ENCODE measurements at places on chromosomes 1 and 21.

- peak; percentile 54 for DNase-seq
Observed at GRCh38 chr1:239308701-239309333, 77.6 kb upstream of the CHRM3 start.

DNA sequence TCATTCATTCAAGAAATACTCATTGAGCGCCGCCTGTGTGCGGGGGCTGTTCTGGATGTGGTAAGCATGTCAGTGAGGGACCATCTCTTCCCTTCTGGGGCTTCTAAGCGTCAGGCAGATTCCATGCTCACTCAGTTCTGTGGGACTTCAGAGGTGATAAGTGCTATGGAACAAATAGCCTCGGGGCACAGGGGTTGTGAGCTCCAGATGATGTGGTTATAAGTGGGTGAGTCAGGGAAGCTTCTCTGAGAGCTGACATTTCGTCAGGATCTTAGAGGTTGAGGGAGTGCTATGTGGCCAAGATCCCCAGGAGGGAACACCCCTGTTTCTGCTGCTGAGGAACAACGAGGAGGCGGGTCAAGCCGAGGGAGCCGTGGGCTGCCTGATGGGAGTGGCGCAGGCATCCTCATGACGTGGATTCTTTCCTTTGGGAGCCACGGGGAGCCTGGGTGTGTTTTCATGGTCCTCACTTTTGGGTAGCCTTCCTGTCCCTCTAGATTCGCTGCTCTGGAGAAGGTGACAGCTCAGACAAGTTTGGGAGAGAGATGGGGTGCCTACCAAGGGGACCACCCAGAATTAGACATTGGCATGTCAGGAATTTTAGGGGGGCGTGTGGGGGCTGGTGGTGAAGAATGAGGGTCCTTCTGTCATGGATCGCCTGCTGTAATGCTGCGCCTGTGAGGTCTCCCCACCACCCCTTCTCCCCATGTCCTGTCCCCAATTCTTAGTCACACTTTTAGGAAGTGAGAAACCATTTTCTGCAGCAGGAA is 38.5 kb downstream of the HUNK start:
- DNase-seq, result no peak

DNA sequence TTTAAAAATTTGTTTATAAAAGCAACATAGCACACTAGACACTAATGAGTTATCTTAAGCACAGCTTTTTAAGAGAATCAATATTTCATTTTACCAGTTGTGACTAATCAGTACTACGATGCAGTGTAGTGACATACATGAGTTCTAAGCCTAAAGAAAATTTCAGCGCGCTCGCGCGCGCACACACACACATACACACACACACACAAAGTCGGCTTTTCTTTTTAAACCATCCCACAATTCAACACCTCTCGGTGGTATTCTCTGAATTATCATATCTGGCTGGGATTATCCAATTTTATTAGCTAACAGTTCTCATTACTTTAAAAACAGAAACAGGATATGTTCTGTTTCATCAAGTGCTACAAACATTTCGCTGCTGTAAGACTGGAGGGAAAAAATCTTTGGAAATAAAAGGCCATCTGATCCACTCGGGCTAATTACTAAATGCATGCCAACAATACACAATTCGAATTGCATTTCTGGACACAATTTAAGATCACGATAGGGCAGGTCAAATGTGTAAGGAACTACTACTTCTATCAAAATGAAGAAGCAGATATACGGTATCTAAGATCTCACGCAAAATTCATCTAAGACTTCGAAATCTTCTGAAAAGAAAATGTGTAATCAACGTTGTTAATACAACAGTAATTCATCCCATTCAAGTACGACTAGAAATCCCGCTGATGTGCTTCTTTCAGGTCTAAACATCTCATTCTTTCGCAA is 1.2 kb downstream of the TUT4 start:
- peak; percentile 73 for DNase-seq

- no peak for DNase-seq
Observed at GRCh38 chr1:48114596-48115382, 107.7 kb upstream of the SLC5A9 start.

- peak; percentile 63 for DNase-seq
Observed at GRCh38 chr1:86703696-86704457, 499 bp upstream of the SH3GLB1 start.

DNA sequence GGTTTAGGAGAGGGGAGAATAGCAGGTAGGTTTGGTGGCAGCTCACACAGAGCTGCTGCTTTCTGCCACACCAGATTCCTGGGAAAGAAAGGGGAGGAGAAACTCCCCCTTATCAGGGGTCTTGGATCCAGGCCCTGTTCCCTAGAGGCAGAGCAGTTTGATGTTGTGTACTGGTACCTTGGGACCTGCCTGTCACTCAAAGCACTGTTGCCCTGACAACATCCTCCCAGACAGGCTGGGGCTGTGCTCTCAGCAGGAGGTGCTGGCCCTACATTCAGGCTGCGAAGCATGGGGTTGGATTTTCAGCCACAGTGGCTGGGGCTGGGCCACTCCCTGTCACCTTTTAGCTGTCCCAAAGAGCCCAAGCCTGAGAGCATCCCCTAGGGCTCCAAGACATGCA is 188.0 kb downstream of the GRIK3 start:
- DNase-seq, result no peak

DNA sequence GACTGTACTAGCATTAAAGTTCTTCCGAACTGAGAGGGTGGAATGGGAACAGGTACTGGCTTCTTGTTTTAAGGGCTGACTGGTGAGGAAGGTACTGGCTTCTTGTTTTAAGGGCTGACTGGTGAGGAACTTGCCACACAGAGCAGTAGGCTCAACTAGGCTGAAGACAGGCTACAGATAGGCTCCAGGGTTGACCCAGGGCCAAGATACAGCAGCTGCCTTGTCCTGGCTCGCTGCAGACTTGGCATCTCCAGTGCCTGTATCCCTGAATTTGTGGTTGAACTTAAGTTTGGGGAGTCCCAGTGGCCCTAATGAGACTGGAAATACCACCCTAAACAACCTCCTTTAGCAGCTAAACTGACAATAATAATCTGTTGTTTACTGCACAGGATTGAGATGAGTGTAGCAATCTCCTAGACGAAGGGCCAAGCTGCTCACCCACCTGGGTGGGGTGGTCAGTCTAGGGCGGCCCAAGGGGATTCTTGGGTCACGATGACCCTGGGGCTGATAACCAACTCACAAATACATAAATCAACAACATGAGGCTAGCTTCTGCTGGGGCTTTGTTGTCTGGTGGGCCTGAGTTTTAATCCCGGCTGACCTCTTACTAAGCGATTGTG is 227.1 kb downstream of the DISC1 start:
- no peak for DNase-seq

DNA sequence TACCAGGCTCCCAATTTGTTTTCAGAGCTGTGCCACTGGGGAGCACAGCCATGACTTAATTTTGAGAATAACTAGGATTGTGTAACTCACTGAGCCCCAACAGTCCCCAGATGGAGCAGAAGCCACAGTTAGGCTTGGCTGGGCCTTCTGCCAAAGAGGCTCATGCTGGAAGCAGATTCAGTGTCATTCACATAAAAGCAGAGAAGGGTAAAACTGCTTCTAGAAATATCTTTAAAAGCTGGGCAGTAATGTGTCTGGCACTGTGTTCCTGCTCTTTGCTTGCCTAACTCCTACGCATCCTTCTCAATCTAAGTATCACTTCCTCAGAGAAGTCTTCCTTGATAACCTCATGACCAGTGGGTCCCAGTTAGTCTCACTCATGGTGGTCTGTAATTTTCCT is 20.3 kb downstream of the STK40 start:
- DNase-seq, result no peak

GRCh38 chr1:14617791-14618190 is 19.3 kb downstream of the KAZN start:
- no peak for DNase-seq

- DNase-seq, result no peak
Observed at GRCh38 chr1:185334182-185334581, 17.1 kb upstream of the IVNS1ABP start.

GRCh38 chr1:54298284-54299033 is 98.5 kb downstream of the MRPL37 start:
- no peak for DNase-seq

- DNase-seq, result peak; percentile 87
Observed at GRCh38 chr1:23530747-23531561, at the start of gene E2F2. Gene E2F2, minus strand, starts transcription at chr1:23531233. Its CDS starts 440 bp downstream, at chr1:23530793.

DNA sequence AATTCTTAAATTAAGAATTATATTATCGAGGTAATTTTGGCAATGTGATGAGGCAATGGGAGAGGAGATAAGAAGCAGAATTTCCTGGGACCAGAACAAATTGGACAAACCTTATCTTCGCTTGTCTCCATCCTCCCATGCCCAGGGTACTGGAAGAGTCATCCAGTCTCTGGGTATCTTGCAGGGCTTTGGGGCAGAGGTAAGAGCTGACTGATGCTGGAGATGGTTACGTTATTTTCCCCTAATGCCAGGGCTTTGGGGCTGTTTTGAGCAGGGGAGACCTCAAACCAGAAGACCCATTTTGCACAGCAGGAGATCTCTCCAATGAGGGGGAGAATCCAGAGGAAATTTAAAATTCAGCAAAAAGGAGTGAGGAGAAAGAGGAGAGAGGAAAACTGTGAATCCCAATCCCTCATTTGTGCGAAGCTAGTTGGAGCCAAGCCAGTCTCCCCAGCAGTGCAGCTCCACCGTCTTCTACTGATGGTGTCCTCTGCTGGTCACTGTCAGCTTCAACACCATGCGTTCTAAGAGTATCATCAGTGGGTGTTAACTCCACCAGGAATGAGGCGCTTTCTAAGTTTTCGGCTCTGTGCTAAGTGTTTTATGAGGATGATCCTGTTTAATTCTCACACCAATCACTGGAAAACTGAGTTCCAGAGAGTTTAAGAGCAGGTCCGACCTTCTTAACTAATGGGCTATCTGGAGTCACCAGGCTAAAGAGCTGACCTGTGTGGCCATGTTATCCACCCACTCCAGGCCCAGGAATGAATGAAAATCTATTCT is 86.8 kb upstream of the CD34 start:
- peak; percentile 74 for DNase-seq

- DNase-seq, result no peak
Observed at GRCh38 chr1:193525917-193526710, 339.7 kb upstream of the B3GALT2 start.

- DNase-seq, result no peak
Observed at GRCh38 chr1:9151328-9151860, 22.5 kb upstream of the GPR157 start.

DNA sequence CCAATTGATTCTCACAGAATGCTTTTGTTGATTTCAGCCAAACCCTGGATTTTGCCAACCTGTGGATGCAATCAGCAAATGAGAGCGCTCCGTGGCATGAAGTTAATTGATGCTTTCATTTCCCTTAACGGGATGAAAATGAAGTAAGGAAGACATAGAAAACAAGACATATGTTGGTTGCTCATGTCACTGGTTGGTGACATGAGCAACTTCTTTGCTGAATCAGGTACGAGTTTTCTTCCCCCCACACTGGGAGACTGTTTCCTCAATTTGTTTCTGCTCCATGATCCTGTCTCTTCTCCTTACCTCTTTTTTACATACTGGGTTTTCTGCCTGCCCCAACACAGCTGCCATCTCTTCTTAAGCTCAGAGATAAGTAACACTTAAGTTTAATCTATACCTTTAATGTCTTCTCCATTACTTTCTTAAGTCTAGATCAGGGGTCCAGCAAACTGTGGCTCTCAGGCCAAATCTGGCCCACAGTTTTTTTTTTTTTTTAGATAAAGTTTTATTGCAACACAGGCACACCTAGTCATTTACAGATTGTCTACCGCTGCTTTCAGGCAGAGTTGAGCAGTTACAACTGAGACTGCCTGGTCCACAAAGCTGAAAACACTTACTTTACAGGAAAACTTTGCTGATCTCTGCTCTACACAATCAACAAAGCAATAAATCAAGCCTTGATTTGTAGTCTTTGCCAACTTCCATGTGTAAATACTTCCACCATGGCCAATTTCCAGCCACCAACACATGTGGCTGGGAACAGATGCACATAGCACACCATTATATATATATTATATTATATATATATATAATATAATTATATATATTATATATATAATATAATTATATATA is 13.3 kb downstream of the GPR157 start:
- no peak for DNase-seq

DNA sequence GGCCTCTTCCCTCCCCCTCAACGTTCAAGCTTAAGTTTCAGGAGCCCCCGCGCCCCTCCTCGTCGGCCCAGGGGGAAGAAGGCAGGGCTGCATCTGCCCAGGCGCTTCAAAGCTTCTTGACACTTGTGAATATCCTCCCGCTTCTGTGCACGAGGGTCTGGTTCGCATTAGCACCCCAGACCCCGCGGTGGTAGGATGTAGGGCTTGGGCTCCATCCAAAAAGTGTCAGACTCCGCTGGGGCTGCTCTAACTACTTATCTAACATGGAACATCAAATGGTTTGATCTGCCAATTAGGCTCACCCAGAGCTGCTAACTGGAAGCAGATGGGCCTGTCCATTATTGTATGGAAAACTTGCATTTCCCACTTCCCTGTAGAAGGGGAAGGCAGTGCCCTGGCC is 28.9 kb downstream of the TAS1R2 start:
- DNase-seq, result no peak

- no peak for DNase-seq
Observed at GRCh38 chr1:245041058-245041698, 113.6 kb upstream of the KIF26B start.

DNA sequence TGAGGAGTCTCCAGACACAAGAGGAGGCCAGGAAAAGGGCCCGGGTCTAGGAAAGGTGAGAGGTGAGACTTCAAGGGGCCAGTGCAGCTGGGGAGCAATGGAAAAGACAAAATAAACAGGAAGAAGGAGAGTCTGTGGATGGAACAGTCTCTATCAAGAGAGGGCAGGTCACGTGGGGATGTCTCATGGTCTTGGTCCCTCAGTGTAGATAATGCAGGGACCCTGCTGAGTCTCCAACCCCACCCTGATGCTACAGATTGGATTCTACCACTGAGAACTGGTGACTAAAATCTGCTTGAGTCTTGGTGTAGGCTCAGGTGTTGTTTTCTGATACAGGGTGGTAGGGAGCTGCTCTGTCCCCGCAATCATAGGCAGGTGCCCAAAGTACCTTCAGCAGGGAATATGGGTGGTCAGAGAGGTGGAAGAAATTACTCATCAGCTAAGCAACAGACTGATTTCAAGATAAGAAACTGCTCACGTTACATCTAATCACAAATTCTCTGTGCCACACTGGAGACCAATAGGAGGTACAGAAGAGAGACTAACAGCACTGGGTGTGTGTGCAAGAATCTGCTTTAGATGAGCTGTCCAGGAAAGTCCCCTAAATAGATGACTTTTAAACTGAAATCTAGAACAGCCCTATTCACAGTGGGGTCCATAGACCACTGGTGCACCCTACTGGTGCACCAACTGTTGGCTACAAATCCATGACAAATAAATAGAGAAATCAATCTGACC is 101.5 kb upstream of the TLR5 start:
- DNase-seq, result peak; percentile 58

- DNase-seq, result no peak
Observed at GRCh38 chr1:244427647-244428046, 24.1 kb downstream of the ADSS2 start.

DNA sequence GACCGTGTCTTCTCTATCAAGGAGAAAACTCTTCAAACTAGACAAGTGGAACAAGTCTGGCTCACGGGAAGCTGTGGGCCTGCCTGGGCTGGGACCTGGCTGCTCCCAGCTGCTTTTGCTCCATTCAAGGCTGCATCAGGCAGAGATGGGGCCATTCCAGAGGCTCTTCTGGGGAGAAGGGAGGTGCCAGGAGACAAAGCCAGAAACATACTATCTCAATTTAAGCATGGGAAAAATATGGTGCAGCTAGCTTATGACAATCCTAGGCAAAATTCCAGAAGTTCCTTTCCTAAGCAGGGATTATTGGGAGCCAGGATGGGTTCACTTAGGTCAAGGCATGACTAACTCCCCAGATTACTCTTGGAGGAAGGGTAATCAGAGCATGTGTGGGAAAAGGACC is 90.8 kb upstream of the SLC2A1 start:
- DNase-seq, result no peak

GRCh38 chr1:156999596-157000320 is 45.8 kb downstream of the ARHGEF11 start:
- no peak for DNase-seq

Measured in activated naive CD4-positive, alpha-beta T cell treated with anti-CD3 and anti-CD28 coated beads for 36 hours (primary cell).